ENCODE measurements at places on chromosomes 5 and 9.

GRCh38 chr5:89289604-89290003 lies 406.6 kb upstream of the MEF2C start:
- no peak for DNase-seq

GRCh38 chr5:59287884-59288283 lies 605.6 kb downstream of the PDE4D start:
- DNase-seq = no peak

DNA sequence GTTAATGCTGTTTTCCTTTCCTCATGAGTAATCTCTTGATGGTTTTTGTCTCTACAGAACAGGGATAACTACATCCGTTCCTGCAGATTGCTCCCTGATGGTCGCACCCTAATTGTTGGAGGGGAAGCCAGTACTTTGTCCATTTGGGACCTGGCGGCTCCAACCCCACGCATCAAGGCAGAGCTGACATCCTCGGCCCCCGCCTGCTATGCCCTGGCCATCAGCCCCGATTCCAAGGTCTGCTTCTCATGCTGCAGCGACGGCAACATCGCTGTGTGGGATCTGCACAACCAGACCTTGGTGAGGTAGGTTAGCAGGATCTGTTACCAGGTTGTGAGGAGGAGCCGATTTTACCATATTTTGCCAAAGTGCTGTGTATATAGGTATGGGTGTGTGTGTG lies 148.2 kb downstream of the TLE4 start:
- DNase-seq = no peak

GRCh38 chr9:3650994-3651622 lies 125.3 kb upstream of the RFX3 start:
- no peak for DNase-seq

- DNase-seq = no peak
These were observed 25.8 kb upstream of the IFNA14 start for GRCh38 chr9:21265421-21266189.

- DNase-seq = no peak
These were observed 21.2 kb downstream of the GSN start for GRCh38 chr9:121289026-121289771.

- no peak for DNase-seq
These were observed 411.1 kb upstream of the MPDZ start for GRCh38 chr9:13690595-13690994.

GRCh38 chr9:35882263-35882848 lies 12.2 kb upstream of the OR13J1 start:
- DNase-seq = peak; percentile 60

DNA sequence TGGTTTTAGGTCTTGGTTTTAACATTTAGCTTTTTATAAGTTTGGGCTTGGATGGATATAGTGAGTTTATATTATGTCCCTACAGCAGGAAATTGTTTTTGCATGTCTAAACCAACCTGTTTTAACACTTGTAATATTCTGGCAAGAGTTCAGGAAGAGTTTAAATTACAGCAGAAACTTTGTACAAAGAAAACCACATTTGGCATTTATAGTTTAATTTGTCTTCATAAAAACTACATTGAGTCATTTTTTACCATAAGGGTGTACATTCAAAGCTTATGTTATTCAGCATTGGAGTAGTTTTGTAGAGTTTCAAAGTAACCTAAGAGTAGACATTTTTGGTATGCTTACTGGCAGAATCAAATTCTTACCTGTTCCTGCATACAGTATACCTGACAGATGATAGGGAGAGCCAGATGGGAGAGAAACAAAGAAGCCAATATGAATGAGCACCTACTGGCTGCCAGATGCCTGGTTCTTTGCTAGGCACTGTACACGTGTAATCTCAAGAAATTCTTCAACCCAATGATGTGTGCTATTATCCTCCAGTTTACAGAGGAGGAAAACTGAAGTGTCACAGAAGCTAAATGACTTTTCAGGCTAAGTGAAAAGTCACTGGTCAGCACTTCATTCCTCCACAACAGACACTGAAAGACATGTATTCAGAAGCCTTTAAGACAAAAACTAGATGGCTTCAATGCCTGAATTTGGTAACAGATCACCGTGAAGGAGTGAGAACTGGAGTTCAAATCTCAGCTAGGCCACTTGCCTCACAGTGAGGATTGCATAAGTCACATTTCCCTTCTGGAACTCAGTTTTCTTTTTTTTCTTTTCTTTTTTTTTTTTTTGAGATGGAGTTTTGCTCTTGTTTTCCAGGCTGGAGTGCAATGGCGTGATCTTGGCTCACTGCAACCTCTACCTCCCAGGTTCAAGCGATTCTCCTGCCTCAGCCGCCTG lies 25.9 kb upstream of the ECM2 start:
- DNase-seq = no peak

- no peak for DNase-seq
These were observed 77.9 kb downstream of the SEMA5A start for GRCh38 chr5:9468060-9468388.

DNA sequence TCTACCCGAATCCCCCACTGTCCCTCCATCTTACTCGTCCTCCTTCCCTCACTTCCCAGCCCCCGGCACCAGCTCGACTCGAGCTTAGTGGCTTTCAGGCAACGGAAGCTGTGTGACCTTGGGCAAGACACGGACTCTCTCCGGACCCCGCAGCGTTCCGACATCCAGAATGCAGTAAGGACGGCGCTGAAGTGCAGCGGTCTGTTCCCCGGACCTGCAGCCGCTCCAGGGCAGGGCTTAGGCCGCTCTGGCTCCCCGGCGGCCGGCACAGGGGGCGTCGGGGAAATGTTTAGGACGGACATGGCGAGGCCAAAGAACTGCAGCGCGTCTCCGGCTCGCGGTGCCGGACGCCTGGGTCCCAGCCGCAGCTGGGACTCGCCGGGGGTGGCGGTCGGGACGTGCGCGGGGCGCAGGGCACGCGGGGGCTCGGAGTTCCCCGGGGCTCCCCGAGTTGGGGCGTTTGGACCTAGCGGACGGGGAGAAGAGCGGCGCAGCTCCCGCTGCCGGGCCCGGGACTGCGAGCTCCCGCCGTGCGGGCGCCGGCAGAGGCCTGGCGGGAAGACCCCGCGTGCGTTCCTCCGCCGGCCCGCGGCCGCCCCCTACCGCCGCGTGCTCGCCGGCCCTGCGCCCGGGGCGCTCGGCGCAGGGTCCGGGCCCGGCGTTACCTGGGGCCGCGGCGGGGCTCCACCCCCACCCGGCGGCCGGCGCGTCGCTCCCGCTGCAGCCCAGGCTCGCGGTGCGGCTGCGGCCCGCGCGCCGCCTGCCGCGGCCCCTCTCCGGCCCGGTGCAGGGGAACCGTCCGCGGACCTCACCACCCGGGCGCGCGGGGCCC lies 5.6 kb upstream of the RNF44 start:
- DNase-seq = no peak

DNA sequence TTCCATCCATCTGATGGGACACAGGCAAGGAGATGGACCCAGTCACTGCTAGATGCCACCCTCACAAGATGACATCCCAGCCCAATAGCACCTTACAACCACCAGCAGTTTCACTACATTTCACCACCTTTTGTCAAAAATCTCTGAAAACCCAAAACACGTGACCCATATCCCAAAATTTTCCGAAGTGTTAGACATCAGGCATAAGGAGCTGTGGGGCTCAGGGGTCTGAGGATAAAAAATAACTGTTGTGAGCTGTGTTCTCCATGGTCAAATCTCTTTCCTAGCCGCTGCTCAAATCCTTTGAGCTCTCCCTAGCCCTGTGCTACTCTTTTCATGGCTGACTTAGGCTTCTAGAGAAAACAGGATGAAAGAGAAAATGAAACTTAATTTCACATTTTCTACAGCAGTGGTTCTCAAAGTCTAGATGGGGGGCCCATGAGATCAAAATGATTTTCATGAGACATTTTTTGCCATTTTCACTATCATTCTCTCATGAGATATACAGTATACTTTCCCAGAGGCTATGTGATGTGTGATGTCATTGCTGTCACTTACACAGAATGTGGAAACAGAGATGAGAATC lies 40.7 kb downstream of the TIMD4 start:
- DNase-seq = no peak

GRCh38 chr9:112091810-112092209 lies 83.3 kb downstream of the SUSD1 start:
- DNase-seq = no peak

DNA sequence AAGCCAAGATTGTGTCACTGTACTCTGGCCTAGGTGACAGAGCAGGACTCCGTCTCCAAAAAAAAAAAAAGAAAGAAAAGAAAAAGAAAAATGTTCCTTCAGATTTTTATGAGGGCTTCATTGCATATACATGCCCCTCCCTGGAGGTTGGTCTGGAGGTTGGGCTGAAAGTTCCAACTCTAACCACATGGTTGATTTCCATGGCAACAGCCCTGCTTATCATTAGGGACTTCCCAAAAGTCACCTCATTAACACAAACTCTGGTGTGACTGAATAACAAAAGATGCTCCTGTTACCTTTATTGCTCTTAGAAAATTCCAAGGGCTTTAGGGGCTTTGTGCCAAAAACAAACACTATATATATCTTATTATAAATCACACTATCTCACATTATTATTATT lies 113.8 kb downstream of the TMC1 start:
- no peak for DNase-seq

DNA sequence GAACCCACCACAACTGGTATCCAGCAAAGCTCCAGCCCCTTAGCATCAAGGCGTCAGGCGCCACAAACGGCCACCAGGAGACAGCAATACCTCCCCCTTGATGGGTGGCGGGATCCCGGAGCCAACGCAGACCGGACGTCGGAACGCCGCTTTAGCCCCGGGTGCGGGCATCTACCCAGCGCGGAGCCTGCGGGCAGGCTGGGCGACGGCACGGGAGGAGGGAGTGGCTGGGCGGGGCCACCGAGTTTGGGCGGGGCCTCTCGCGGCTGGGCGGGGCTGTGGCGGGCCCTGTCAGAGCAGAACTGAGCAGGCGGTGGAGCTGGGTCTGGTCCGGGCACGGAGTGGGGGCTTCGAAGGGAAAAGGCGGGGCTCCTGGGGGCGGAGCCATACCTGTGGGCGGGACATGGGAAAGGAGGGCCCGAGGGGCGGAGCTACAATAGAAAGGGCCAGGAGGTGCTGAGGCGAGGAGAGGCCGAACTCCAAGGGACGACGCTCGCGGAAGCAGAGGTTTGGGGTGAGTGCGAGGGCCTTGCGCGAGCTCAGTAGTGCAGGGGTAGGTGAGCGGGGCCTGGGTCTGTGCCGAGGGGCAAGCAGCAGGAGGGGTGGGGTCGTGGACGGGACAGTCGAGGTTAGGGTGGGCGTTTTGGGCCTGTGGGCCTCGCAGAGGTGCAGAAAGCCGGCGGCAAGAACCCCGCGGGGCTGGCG lies 40.2 kb upstream of the GARNL3 start:
- DNase-seq = peak; percentile 73

- no peak for DNase-seq
These were observed 10.7 kb downstream of the ABO start for GRCh38 chr9:133264235-133264764.

DNA sequence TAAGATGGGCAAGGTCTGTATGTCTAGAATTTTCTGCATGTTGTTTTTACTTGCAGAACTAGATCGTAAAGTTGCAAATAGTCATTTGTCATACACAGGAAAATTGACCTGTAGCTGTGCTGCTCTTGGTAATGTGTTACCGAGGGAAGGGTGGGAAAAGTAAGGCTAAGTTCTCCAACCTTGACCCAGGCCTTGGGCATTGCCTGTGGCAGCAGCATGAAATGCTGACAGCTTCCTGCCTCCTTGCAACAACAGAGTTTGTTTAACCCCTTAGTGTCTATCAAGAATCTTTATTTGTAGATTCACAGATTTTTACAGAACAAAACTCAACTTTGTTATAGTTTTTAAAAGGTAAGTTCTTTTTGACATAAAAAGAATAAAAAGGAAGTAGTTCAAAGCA lies 48.3 kb downstream of the ERCC6L2 start:
- DNase-seq = no peak

DNA sequence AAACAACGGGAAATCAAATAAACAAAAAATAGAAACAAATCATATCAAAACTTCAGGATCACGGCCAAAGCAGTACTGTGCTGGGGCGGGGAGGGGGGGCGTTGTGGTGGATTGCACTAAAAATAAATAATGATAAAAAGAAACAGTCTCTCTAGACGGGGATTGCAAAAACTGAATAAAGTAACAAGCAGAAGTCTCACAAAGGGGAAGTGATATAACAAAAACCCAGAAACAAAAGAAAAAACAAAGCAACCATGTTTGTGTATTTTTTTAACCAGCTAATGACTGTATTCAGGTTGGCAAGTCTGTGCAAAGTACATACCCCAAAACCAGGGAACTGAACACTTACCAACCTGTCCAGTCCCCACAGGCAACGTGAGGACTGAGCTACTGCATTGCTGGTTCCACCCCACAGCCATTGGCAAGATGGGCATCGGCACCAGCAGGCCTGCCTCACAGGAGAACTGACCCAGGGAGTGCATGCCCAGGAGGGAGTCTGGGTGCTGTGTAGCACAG lies 24.1 kb downstream of the BICD2 start:
- no peak for DNase-seq

DNA sequence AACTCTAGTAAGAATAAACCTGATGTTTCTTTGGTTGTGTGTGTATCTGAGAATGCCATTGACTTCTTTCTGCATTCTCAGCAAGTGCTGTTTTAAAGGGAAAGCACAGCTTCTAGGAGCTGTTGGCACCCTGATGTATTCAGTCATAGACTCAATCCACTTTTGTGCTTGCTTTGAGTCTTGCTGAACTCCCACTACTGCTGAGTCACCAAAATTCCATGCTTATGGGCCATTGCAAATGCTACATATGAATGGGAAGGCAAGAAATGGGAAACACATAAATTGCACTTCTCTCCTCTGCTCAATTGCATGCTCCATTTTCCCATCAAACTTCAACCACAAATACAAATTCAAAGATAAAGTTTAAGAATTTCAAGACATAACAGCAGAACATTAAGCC lies 9.8 kb upstream of the FTMT start:
- no peak for DNase-seq

DNA sequence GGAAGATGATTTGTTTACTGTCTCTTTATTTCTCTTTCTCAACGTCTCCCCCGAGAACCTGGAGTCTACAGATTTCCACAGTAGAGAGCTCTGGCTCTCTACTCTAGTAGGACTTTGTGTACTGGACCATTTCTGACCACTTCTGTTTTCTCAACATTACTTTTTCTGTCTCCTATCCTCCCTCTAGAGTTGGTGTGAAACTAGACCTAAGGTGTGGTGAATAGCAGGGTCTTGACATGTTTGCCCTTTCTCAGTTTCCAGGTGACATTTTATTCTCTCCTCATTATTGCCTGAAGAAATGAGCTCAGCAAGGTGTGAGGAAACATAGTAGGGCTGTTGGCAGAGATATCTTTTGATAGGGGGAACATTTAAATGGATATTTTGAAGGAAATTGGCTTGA lies 62.1 kb upstream of the IL6ST start:
- DNase-seq = no peak

GRCh38 chr5:124980163-124980941 lies 233.9 kb upstream of the ZNF608 start:
- no peak for DNase-seq

DNA sequence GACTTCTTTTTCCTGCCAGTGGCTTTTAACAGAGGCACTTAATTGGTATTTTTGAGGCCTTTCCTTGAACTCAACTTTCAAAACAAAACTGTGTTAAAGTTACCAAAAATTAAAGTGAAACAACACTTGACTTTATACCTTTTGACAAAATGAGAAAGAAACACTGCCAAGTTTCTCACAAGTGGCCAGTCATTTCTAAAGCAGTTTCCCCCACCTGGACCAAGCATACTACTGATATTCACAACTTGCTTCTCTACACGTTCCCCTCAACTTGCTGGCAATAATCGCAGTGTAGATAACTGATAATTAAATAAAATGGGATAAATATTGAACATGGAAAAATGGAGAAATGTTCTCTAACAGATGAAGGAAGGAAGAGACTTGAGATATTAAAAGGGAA lies 135.7 kb downstream of the TLR4 start:
- DNase-seq = no peak
